ENCODE measurements at places on chromosomes 5 and 9.

- DNase-seq: no peak
Observed at GRCh38 chr5:105146867-105147266, 1584.3 kb upstream of the NUDT12 start.

DNA sequence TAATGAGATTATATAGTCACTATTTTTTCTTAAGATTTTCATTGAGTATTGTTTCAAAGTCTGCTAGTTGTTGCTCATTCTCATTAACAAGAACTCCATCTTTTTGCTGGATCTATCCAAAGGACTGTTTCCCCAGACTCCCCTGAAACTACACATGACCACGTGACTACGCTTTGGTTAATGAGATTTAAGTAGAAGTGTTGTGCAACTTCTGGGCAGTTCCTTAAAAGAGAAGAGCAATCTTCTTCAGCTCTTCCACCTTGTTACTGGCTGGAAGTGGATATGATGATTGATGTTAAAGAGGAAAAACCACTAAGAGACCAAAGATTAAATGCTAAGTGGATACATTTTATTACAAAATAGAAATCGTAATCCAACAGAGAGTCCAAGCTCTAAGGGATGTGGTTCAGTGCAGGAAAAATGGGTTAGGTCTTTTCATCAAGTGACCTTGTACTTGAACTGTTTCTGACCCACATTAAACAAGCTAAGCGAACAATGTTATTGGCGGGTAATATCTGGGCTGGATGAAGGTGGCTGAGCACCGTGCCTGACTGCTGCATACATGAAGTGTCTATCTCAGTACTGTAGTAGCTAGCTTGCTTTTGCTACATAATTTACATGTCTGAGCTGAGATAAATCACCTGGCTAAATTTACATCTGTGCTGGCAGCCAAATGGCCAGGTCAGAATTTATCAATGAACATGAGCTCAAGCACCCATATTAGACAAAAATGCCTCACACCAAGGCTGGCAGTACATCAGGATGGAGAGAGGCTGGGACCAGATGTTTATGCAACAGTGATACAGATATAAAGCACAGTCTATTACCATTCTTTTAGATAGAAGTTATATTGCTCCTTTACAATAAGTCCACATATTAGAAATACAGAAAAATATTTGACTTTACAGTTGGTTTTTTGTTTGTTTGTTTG lies 7.5 kb upstream of the CTNNAL1 start:
- no peak for DNase-seq

- no peak for DNase-seq
Observed at GRCh38 chr9:87656485-87656884, 69.4 kb upstream of the CTSL start.

GRCh38 chr5:59673438-59674058 lies 220.0 kb downstream of the PDE4D start:
- no peak for DNase-seq

GRCh38 chr5:109654455-109654854 lies 35.3 kb upstream of the MAN2A1 start:
- DNase-seq: no peak

- DNase-seq: peak; percentile 71
Observed at GRCh38 chr5:135578685-135579341, at the start of gene CXCL14. CXCL14 (minus strand) TSS chr5:135578991; CDS start chr5:135578778, 213 bp downstream.

GRCh38 chr9:86315078-86315477 lies 32.7 kb upstream of the ISCA1 start:
- no peak for DNase-seq

GRCh38 chr9:107309271-107309670 lies 26.2 kb downstream of the RAD23B start:
- no peak for DNase-seq

GRCh38 chr9:99966716-99967115 lies 60.3 kb downstream of the STX17 start:
- no peak for DNase-seq

- no peak for DNase-seq
Observed at GRCh38 chr9:121569266-121569648, 69.6 kb upstream of the GGTA1 start.

GRCh38 chr5:154287136-154287535 lies 96.6 kb downstream of the GALNT10 start:
- DNase-seq: no peak

DNA sequence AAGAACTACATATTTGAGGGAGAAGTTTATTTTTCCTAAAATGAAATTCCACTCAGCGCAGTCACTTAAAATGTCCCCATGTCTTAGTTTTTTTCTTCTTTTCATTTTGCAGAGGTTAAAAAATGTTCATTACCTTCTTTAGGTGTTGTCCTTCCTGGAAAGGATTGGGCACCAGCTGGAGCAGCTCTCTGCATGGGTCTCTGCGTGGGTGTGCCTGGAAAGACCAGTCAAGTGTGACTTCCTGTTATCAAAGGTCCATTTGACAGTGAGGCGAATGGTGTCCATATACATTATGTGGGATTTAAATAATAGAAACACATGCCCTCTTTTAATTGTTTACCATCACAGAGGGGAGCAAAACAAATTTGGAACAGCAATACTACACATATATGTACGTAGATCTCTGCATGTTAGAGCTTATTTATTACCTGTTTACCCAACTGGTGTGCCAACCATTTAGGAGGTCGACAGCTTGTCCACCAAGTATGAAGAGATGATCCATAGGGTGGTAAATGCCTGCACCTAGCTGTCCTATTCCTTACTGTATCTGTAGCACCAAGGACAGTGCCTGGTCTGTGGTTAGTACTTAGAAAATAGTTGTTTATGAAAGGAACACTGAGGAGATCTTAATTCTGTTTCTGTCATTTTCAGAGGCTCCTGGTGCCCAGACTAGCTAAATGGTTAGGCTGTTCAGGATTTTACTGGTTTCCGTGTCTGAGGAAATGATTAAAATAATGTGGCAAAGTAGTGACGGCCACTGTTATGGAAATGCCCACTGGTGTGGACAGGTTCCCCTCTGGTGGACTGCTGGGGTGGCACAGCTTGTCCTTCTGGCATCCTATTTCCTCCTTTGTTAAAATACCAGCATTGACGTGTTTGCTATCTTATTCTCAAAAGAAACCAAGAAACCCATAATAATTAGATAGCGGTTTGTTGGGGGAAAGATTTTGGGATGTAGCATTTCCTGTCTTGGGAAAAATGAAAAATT lies 200.4 kb downstream of the MAST4 start:
- no peak for DNase-seq

GRCh38 chr9:92965061-92965758 lies 17.9 kb downstream of the FGD3 start:
- DNase-seq: peak; percentile 64

GRCh38 chr5:159515909-159516415 lies 185.7 kb upstream of the IL12B start:
- peak; percentile 45 for DNase-seq

DNA sequence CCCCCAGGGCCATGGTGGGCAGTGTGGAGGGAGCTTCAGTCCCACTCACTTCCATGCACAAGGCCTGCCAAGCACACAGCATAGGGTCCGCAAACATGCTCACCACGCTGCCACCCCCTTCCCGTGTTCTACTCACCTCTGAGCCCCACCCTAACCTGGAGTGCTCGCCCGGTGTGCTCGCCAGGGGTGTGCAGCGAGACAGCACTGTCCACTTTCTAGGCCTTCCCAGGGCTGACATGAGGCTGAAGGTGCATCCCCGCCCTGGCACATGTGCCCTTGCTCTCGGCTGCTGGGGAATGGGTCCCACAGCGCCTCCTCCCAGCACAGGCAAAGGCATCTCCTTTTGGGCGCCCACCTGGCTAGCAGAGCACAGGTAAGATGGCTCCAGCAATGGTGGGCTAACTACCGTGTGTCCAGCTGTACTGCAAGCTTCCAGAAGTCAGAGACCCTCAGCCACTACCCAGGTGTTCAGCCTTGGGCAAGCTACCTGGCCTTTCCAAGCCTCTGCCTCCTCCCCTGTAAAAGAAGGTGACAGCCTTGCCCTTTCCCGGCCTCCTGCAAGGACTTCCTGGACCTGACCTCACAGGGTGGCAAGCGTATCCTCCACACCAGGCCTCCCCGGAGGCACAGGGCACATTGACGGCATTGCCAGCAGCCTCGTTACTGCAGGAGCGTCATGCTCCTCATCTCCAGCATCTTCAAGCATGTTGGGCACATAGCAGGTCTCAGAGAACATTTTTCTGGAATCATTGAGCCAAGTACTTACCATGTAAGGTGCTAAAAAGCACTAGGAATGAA lies 4.2 kb upstream of the SEC16A start:
- DNase-seq: no peak

DNA sequence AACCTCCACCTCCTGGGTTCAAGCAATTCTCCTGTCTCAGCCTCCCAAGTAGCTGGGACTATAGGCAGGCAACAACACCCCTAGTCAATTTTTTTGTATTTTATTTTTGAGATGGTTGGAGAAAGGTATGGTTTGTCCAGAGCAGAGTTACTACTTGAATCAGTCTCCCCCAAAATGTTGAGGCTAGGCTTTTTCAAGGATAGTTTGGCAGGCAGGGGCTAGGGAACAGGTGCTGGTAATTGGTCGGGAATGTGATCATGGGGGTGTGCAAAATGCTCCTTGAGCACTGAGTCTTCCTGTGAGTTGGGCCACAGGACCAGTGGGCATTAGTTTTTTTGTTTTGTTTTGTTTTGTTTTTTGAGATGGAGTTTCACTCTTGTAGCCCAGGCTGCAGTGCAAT lies 28.3 kb upstream of the PRRC2B start:
- no peak for DNase-seq

- no peak for DNase-seq
Observed at GRCh38 chr5:100161868-100162267, 373.3 kb upstream of the FAM174A start.

GRCh38 chr5:127810017-127810416 lies 106.8 kb downstream of the CCDC192 start:
- DNase-seq: no peak

GRCh38 chr9:120440791-120441190 lies 139.2 kb downstream of the CDK5RAP2 start:
- DNase-seq: no peak

DNA sequence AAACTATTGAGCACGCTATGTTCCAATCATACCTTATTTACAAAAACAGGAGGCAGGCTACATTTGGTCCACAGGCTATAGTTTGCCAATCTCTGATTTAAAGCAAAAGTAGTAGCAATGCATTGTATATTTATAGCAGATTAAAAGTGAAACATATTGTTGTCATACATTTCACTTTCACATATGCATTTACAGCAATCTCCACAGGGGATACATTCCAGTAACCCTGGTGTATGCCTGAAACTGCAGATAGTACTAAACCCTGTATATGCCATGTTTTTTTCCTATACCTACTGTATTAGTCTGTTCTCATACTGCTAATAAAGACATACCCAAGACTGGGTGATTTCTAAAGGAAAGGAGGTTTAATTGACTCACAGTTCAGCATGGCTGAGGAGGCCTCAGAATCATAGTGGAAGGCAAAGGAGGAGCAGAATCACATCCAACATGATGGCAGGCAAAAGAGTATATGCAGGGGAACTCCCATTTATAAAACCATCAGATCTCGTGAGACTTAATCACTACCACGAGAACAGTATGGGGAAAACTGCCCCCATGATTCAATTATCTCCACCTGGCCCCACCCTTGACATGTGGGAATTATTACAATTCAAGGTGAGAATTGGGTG lies 5.9 kb upstream of the CSF1R start:
- no peak for DNase-seq

DNA sequence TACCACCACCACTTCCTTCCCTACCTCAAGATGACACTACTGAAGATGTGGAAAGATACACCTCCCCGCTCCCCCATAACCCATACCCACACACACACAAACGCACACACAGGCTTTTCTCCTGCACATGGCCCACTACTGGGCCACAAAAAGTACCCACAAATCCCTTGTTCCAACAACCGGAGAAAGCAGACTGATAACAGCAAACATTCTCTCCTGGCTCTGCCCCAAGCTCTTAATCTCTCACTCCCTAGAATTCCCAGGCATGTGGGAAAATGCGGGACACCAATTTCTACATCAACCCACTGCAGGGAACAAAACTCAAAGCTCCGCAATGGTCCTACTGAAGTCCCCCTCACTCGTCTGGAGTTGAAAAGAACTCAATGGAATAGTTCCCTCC lies 611.0 kb upstream of the KLF4 start:
- DNase-seq: no peak

- DNase-seq: no peak
Observed at GRCh38 chr5:57216714-57217113, 42.9 kb downstream of the GPBP1 start.

GRCh38 chr9:99270491-99270890 lies 48.4 kb downstream of the SEC61B start:
- no peak for DNase-seq

DNA sequence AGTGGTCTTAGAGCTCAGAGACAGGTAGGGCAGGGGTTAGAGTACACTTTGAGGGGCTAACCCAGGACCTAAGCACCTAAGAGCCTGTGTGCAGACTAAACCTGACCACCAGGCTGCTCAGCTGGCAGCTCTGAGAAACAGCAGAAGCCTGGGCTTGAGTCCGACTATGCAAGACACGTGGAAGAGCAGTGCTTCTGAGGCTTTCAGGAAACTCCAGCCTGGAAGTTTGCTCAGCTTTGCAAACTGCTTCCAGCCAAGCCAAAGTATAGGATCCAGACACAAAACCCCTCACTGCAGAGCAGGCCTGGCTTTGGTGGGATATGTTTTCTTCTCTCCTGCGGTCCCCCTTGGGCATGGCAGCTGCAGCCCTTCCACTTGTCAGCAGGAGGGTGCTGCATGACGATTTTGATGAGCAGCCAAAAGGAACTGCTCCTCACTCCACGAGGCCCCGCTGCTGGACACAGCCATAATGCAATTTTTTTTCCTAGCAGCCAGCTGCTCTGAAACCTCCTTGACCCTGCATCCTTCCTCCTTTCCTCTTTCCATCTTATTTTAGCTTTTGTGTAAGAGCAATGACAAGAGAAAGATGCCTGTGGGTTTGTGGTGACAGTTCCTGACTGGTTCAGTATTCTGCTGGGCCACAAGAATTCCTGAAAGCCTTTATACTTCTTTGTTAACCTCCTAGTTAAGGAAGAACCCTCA lies 123.1 kb downstream of the LIFR start:
- DNase-seq: no peak

- no peak for DNase-seq
Observed at GRCh38 chr5:170333161-170333910, 35.8 kb upstream of the LCP2 start.

DNA sequence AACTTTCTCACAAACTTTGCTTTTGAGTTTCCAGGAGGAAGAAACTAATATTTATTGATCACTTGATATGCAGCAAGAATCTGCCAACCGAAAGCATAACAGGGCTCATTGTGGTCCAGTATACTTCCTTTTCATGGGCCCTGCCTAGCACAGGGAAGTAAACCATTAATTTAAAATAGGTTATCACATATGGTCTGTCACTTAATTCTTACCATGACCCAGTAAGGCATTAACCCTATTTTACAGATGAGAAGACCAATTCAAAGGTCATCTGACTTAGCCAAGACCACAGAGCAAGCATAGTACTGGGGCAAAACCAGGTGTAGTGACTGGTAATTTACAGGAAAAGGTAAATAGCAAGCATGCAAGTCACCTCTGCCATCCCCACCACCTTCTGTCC lies 336.9 kb upstream of the DMAC1 start:
- no peak for DNase-seq

- DNase-seq: no peak
Observed at GRCh38 chr9:87798261-87798833, 72.4 kb downstream of the CTSL start.

GRCh38 chr5:157108976-157109375 lies at the start of gene HAVCR2:
HAVCR2 (minus strand) TSS chr5:157109044; CDS start chr5:157108983, 61 bp downstream.
- DNase-seq: peak; percentile 73
